ENCODE measurements at places on chromosomes 6 and 20. TPM values are rescaled to one million over a fixed set of nuclear protein-coding genes. Genes with fewer than 3 reads are reported as not detected.

Gene ACTL10
- total RNA-seq: 5.1 TPM

Gene AAR2
- total RNA-seq: 19.8 TPM

- DNase-seq: no peak
Measured at GRCh38 chr6:96687121-96687520, 124.2 kb downstream of the FHL5 start.

Gene CRISP3
- not detected for total RNA-seq

DNA sequence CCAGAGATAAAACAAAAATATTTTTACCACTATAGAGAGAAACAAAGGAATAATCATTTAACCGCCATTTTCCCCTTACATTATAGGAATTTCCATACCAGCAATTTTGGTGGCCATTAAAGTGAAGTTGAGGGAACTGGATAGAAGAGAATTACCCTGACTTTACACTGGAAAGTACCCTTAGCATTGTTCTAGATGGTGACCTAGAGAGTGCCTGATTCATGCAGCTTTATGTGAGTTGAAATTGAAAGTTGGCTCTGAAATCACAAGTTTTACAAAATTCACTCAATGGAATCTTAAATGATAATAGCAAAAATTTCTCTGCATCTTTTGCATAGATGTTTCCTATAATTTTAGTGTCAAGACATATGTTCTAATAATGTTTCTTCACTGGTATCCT is 55.7 kb upstream of the PREP start:
- no peak for DNase-seq

Gene OPRM1
- total RNA-seq: not detected

DNA sequence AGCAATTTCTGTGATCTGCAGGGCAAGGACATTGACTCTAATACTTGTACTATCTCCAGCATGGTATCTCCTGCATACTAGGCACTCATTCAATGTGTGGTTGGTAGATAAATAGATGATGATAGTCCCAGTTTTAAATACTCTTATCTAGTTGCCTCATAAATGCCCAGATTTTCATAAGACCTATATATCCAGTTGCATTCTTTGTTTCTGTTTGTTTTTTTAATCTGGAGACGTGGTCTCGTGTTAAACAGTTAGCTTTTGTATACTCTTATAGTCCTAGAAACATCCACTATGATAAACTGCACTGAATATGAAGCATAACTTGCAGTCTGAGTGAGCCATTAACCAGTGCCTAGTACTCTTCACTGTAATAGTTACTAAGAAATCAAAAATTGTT is 35.5 kb upstream of the SUMO4 start:
- DNase-seq: no peak

DNA sequence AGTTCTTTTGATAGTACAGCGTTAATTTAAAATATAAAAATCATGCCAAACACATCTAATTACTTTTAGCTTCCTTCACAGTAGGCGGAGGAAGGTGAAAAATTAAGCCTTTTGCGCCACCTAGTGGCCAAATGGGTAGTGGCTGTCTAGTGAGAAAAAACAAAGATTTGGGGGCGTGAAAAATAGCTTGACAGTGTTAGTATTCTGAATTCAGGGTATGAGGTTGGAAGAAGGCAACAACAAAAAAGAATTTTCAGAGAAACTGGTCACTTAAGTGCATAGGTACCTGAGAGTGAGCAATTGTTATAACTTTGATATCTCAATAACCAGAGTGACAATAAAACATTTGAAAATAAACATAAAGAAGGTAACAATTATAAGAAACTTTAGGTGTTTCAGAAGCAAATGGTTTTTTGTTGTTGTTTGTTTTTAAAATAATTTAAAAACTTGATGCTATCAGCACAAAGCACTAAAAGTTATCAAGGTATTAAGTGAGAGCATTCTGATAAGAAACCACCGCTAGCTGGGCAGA is 14.3 kb downstream of the PSMB9 start:
- peak; percentile 90 for DNase-seq

DNA sequence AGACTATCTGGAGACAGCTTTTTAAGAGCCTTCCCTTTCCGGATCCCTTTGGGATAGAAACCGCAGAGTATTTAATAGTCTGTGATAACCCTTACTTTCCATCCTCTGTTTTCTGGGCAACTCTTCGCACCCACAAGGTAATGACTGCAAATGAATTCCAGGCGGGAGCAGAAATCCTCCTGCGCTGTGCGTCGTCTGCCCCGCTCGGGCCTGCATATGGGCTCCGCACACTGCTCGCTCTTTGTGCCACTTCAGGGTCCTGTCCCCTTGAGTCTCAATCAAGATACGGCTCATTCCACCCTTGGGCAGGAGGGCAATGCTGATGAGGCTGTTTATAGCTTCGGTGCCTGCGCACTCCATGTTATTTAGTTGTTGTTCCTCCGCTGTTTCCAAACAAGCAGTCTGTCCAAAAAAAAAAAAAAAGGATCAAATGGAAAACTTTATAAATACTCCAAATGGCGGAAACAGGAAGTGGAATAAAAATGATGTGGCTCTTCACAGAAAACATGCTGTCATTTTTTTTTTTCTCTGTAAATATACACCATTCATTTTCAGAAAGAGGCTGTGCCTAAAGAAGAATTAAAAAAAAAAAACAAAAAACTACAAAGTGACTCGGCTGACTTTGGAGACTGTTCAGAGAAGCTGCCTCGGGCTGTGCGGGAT is 169.6 kb upstream of the GMDS start:
- no peak for DNase-seq

DNA sequence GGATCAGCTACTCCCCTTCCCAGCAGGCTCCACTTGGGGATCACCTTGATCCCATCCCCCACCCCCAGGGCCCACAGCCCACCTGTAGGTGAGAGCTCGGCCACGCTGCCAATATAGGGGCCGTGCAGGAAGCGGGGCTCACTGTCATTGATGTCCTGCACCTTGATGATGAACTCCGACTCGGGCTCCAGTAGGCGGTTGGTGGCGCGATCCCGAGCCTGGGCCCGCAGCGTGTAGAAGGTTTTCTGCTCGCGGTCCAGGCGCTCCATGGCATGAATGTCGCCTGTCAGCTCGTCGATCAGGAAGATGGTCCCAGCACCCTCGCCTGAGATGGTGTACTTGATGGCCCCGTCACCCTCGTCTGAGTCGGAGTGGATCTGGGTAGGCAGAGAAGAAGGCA is 67.4 kb downstream of the CDH22 start:
- no peak for DNase-seq

Gene SRXN1
- 19.8 TPM for total RNA-seq

DNA sequence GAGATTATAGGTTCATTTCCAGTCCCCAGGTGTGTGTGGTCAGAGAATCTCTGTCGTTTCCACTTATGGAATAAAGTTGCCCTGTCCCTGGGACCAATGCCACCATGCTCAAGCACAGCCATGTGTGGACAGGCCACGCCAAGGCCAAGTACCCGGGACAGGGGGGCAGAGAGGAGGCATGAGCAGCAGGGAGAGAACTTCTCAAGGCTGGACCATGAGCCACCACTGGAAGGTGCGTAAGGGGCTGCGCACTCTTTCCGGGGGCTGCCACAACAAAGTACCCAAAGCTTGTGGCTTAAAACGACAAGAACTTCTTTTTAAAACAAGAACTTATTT is 209.2 kb upstream of the KCNQ5 start:
- DNase-seq: no peak

Gene SLC2A10
- total RNA-seq: not detected

Gene ULBP1
- 2.3 TPM for total RNA-seq

Gene PACRG
- not detected for total RNA-seq

GRCh38 chr20:45497971-45498494 is 17.4 kb downstream of the SPINT3 start:
- no peak for DNase-seq

Gene POPDC3
- total RNA-seq: not detected

All from OCI-LY7 (cell line).